Daoy (cell line): ENCODE measurements at places on chromosomes 13 and 19. TPM values are rescaled to one million over a fixed set of nuclear protein-coding genes. Genes with fewer than 3 reads are reported as not detected.

GRCh38 chr19:46607448-46607841 is 6.3 kb downstream of the CALM3 start:
- no peak for DNase-seq

DNA sequence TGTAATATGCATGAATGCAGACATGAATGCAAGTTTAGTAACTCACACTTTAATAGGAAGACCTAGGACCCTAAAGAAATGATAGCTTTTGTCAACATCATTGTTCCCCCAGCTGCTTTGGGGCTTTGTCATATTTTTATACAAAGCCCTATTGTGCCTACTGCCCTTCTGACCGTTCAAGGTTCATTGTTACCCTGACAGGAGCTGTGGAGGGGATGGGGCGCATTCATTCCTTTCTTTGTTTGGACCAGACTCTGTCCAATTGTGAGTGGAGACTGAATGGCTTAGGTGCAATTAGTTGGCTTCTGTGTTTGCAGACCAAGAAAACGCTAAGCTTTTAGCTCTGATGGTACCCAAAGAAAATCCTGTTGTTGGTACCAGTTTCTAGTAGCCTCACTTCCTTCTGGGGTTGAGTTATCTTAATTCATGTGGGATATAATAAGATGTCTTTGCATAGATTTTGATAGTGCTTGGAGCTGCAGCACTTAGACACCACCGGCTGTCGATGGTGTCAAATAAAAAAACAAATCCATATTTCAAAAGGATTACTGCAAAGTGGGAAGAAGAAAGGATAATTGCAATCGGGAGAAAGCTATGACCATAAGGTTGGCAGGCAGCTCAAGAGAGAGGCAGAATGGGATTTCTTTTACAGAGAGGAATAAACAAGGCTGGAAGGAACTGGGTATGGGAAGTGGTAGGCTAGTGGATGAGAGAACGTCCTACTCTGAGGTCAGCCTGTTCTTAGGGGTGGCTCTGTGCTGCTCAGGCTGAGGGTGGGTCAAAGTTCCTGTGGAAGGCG is 133.9 kb upstream of the TMTC4 start:
- no peak for DNase-seq

DNA sequence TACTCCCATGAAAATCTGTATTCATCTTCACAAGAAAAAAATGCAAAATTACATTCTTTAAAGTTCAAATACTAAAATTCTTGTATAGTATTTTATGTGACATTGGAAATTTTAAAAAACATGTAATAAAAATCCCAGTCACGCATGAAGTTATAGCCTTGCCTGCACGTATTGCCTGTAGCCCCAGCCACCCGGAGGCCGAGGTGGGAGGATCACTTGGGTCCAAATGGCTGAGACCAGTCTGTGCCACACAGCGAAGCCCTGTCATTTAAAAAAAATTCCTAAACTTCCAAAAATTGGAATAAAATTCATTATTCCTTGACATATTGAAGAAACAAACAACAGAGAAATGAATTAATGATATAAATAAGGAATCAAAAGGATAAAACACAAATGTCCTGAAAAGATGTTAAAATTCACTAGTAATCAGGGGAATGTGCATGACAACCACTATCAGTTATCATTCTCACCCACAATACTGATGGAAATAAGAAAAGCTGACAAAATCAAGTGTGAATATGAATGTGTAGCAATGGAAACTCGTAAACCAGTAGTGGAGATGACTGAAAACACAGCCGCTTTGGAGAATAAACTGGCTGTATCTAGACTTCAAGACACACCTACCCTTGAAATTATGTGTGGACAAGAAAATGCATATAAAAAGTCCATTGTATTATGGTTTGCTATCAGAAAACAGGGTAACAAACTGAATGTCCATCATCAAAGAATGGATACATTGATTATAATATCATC is 7.5 kb downstream of the CARD8 start:
- DNase-seq: no peak

DNA sequence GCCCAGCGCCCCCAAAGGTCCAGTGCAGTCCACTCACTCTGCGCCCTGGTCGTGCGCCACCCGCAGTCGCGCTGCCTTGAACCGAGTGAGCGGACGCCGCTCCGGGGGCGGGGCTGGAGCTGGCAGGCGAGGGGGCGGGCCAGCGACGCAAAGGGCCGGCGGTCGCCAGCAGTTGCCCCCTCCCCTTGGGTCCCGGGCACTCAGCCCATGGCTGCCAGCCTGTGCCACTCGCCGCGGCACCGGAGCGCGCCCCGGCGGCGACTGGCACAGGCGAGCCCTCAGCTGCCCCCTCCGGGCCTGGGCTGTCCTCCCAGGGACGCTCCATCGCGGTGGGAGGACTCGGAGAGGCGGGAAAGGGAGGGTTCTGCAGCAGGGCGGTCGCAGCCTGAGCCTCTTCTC is at the start of gene S1PR5:
Gene S1PR5, minus strand, starts transcription at position 87 of the 399 bp plus-strand sequence. CDS start 2,436 bp downstream, outside the sequence.
- DNase-seq: peak; percentile 38

- DNase-seq: no peak
Measured at GRCh38 chr13:61123538-61124289, 291.9 kb downstream of the PCDH20 start.

The TFDP1 gene
- 67.3 and 83.6 TPM in 2 replicates for total RNA-seq

The CBY2 gene
- not detected in 2 replicates for total RNA-seq
